Activated CD4-positive, alpha-beta memory T cell treated with anti-CD3 and anti-CD28 coated beads for 36 hours (primary cell): ENCODE measurements at places on chromosomes 1 and 21. TPM values are rescaled to one million over a fixed set of nuclear protein-coding genes. Genes with fewer than 3 reads are reported as not detected.

CTNNBIP1 gene
- total RNA-seq = 11.0 TPM

ROR1 gene
- 0.12 TPM for total RNA-seq

PSMA5 gene
- 217 TPM for total RNA-seq

CRYBG2 gene
- 1.3 TPM for total RNA-seq

DNASE2B gene
- total RNA-seq = not detected

MAEL gene
- not detected for total RNA-seq

GSTM3 gene
- 2.1 TPM for total RNA-seq

IQCC gene
- total RNA-seq = 5.2 TPM

PTPN22 gene
- 45.7 TPM for total RNA-seq

CR1L gene
- not detected for total RNA-seq

KCNJ6 gene
- total RNA-seq = not detected

EFCAB14 gene
- 48.0 TPM for total RNA-seq

KRTAP13-3 gene
- not detected for total RNA-seq

C1orf105 gene
- not detected for total RNA-seq

TCHHL1 gene
- not detected for total RNA-seq

HAO2 gene
- total RNA-seq = not detected

PLA2G4A gene
- total RNA-seq = 0.97 TPM

OR6K3 gene
- not detected for total RNA-seq

ACOT7 gene
- total RNA-seq = 93.8 TPM

KCNJ9 gene
- not detected for total RNA-seq

FCGR3B gene
- not detected for total RNA-seq

CFHR5 gene
- total RNA-seq = not detected

GLIS1 gene
- total RNA-seq = not detected

TENT5C gene
- total RNA-seq = 14.0 TPM

SRRM1 gene
- 225 TPM for total RNA-seq

KDF1 gene
- not detected for total RNA-seq

WDR77 gene
- total RNA-seq = 48.4 TPM

LCE5A gene
- not detected for total RNA-seq

SHISAL2A gene
- total RNA-seq = 11.0 TPM

C1orf56 gene
- 1.8 TPM for total RNA-seq

CNR2 gene
- not detected for total RNA-seq

NRIP1 gene
- 5.4 TPM for total RNA-seq

MPL gene
- total RNA-seq = not detected
